ENCODE measurements at places on chromosomes 4 and X.

DNA sequence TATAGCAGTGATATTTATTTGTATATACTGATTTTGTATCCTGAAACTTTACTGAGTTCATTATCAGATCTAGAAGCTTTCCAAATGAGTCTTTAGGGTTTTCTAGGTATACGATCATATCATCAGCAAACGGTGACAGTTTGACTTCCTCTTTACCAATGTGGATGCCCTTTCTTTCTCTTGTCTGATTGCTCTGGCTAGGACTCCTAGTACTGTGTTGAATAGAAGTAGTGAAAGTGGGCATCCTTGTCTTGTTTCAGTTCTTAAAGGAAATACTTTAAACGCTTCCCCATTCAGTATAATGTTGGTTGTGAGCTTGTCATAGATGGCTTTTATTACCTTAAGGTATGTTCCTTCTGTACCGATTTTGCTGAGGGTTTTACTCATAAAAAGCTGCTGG, 37.5 kb downstream of the CBR4 start:
- DNase-seq = no peak

DNA sequence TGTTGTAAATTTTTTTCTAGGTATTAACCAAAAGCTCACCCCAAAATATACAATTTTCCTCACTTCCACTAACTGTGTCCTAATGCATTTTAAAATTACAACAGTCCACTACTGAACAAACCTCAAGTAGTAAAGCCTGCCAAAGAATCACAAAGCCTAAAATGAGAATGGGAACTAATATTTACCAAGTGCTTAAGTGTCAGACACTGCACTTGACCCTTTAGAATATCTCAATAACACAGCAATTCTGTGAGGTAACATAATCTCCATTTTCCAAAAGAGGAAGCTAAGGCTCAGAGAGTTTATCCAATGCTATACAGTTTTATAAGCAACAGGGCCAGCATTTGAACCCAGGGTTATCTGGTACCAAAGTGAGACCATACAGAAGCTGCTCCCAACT, 4.9 kb downstream of the SLC9A7 start:
- no peak for DNase-seq

DNA sequence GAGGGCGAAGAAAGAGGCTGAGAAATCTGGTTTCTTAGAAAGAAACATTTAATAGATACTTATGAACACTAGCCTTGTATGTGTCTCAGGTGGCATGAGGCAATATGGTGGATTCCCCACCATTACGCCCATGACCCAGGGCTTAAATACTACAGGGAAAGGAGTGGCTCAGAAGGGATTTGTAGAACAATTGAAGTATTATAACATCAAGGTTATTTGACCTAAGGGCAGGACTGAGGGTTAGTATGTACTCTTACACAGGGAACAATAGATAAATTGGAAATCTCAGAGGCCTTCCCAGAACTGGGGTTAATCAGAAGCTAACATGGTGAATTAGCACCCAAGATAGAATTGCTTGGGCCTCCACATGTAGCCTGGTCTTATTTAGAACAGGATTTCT, 11.0 kb upstream of the USP46 start:
- no peak for DNase-seq

DNA sequence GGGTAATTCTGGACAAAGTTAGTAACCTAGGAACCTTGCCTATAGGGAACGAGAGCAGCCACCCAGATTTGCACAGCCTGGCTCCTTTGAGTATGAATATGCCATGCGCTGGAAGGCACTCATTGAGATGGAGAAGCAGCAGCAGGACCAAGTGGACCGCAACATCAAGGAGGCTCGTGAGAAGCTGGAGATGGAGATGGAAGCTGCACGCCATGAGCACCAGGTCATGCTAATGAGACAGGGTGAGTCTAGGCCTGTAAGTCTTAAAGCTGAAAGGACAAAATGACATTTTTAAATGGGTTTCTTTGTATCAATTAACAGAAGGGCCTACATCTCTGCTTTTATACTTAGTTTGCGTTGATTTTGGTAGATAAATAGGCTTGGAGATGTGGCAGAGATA, 4.7 kb upstream of the ITGB1BP2 start:
- no peak for DNase-seq

- DNase-seq = no peak
Observed at GRCh38 chr4:30716681-30717207, 3.4 kb upstream of the PCDH7 start.

GRCh38 chr4:73277201-73277600, 18.6 kb upstream of the ANKRD17 start:
- no peak for DNase-seq

GRCh38 chr4:81495345-81495744, 23.6 kb upstream of the RASGEF1B start:
- DNase-seq = no peak

- DNase-seq = no peak
Observed at GRCh38 chr4:114399105-114399504, 199.5 kb upstream of the UGT8 start.

DNA sequence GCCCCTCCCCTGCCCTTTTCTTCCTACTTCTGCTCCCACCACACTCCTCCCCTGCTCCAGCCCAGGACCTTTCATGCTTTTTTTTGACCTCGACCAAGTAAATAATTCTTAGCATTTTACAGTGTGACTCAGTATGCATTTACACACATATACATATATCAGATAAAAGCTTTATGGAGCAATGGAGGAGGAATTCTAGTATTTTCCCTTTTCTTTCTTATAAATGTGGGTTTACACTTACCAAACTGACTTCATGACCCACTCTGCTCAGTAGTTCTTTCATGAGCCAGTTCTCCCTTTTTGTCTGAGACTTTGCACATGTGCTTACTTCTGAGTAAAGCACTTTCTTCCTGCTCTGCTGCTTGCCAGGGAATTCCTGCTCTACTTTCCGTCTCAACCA, 111.8 kb upstream of the H2AZ1 start:
- no peak for DNase-seq

DNA sequence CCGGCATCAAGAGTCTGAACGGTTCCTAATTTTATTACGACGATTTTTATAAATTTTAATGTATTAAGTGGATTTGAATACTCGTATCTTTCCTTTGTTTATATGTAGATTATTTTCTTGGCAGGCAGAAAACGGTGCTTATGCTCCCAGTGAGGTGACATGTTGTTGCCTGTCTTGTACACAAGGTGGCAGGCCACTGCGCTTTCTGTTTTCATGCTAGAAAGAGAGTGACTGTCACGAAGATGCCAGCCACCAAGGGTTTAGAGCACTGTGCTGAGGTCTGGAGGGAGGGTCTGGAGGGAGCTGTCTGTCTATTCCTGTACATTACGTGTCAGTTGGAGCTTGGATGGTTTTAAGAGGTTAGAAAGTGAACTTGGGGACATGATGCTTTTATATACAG, 87.7 kb downstream of the SHROOM2 start:
- no peak for DNase-seq

GRCh38 chr4:38516190-38516589, 147.8 kb upstream of the KLF3 start:
- no peak for DNase-seq

DNA sequence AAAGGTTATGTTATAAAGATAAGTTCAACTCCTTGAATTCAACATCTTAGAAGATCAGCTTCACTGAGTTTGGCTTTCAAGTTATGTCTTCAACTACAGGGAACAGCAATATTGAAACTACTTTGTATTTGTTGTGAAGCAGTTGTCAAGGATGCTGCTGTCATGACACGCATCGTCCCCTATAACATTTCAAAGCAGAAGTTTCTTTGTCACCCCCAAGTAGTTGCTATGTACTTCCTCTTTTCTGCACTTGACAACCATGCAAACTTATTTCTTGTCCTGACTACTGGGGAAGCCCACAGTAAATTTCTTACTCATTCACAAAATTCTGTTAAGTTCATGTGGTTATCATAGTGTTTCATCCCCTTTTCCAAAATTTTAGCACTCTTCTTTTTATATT, 14.3 kb downstream of the ANTXR2 start:
- no peak for DNase-seq

DNA sequence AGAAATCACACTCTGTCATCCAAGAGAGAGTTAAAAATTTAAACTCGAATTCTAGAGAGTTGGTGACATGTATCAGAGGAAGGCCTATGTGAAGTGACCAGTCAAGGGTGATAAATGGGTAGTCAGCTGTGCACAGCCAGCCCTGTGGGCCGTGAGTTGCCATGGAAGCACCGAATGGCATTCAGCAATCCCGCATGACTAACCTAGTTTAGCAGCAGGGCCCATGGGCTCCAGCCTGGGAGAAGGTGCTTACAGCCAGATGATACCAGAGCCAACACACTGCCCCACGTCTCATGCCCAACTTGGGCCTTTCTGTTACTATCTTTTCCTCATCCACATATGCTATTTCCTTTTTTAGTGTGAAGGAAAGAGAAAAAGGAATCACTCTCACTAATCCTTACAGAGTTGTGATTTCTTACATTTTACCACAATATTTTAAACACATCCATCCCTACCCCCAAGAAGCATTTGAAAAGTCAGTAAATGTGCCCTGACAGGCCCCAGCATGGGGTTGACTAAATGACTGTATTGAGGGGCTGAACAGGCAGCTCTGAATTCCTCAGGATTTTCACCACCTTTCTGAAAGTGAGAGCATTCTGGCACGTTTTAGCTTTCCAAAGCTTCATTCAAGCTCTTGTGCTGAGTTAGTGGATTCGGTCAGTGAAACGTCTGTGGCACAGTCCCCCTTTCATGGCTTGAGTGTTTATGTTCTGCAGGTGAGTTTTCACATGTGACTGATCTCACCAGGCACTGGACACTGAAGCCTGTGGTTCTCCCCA, 104.2 kb downstream of the AFF1 start:
- peak; percentile 70 for DNase-seq

DNA sequence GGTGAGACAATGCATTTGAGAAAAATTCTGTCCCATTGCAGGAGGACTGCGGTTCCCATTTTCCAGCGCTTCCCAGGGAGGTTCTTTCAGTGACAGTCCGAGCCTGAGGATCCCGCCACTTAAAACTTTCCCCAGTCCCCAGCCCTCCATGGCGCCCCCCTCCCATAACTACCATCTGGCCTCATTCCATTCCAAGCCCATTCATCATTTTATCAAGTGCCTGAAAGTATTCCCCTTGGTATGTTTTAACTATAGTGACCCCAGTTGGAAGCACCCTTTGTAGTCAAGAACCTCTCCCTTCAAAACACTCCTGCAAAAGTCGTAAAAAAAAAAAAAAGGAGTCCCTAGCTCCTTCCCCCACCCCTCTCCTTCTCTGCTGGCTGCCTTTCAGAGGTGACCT, 1.2 kb downstream of the RASL11B start:
- DNase-seq = no peak

GRCh38 chrX:68699960-68700746, 52.7 kb downstream of the STARD8 start:
- no peak for DNase-seq

GRCh38 chrX:134002921-134003615, 17.7 kb upstream of the GPC3 start:
- no peak for DNase-seq

- no peak for DNase-seq
Observed at GRCh38 chr4:13907255-13907751, 279.8 kb upstream of the BOD1L1 start.

DNA sequence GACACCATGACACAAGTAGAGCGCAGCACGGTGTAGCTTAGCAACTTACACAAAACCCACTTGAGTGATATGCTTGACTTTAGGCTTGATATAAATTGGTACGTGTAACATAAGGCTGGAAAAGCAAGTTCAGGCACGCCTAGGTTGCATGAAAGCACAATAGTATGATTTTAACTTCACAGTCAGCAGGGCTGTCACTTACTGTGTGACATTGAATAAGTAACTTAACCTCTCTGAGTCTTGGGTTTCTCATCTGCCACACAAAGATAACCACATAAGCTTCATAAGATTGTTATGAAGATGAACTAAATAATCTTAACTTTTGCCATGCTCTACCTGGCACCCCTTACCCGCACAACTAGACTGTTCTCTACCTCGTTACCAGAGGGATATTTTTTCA, 9.5 kb downstream of the SRD5A3 start:
- no peak for DNase-seq

GRCh38 chrX:9874483-9874882, 88.3 kb downstream of the SHROOM2 start:
- DNase-seq = no peak

GRCh38 chr4:123408471-123409084, 12.0 kb downstream of the SPRY1 start:
- DNase-seq = no peak

GRCh38 chr4:19774690-19775256, 476.9 kb upstream of the SLIT2 start:
- no peak for DNase-seq

GRCh38 chr4:108484187-108484586, 136.2 kb upstream of the RPL34 start:
- no peak for DNase-seq

GRCh38 chr4:153276971-153277370, 67.5 kb upstream of the MND1 start:
- DNase-seq = no peak

GRCh38 chr4:117634716-117635115, 399.6 kb upstream of the NDST3 start:
- DNase-seq = no peak

- DNase-seq = no peak
Observed at GRCh38 chr4:143411527-143412419, 75.1 kb downstream of the GAB1 start.

DNA sequence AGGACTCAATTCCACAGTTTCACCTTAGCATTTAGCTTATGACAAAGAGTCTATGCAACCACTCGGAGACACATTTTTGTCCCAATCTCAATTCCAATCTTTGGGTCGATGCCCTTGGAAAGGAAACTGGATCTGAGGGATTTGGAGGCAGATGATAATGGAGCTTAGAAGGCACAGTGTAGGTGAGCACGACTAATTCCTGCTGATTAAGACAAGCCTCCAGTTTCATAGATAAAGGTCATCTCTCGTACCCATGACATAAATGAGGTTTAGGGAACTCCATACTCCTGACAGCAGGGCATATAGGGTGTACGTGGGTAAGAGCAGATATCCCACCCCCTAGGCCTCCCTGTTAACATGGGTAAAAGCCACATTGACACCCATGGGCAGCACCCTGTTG, 24.4 kb upstream of the ZNF718 start:
- no peak for DNase-seq

GRCh38 chr4:62135565-62136156, 935.5 kb downstream of the ADGRL3 start:
- DNase-seq = no peak

GRCh38 chrX:23888887-23889501, 18.7 kb downstream of the APOO start:
- DNase-seq = no peak

- peak; percentile 61 for DNase-seq
Observed at GRCh38 chr4:3786196-3786869, 20.1 kb downstream of the ADRA2C start.

- no peak for DNase-seq
Observed at GRCh38 chrX:136650811-136651210, 2.9 kb downstream of the CD40LG start.

GRCh38 chrX:53433651-53434639, at the start of gene HSD17B10:
Gene HSD17B10 (minus strand): TSS chrX:53434370. CDS start chrX:53434345, 25 bp downstream.
- peak; percentile 96 for DNase-seq

Data from Right ventricle myocardium inferior (tissue), 1 donor.